ENCODE measurements at places on chromosomes 1 and 21.

GRCh38 chr1:240508950-240509349 is 103.0 kb downstream of the GREM2 start:
- DNase-seq, result no peak

GRCh38 chr1:165375623-165376022 is 19.1 kb upstream of the LMX1A start:
- no peak for DNase-seq

DNA sequence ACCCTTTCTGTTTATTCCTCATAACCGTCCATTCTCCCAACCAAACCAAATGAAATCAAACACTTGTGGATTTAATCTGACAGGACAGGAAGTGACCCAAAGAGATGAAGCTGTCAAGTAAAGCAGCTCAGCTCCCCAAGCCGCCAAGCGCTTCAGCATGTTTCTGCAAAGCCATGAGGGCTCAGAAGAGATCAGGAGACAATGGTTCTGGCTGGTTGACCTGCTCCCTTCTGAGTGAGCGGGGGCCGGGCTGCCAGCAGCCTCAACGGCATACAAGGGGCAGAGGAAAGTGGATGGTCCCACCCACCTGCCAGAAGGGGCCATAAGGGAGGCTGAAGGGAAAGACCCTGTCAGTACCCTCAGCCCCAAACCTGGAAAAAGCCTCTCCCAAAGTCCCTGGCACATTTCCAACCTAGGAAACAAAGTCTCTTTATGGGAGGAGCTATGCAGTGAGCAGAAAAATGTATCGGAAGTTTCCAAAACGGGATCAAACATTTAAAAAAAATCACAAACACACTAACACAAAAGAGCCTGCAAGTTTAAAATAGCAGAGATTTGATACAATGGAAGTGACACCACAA is 45.4 kb downstream of the SLC45A1 start:
- DNase-seq, result no peak

DNA sequence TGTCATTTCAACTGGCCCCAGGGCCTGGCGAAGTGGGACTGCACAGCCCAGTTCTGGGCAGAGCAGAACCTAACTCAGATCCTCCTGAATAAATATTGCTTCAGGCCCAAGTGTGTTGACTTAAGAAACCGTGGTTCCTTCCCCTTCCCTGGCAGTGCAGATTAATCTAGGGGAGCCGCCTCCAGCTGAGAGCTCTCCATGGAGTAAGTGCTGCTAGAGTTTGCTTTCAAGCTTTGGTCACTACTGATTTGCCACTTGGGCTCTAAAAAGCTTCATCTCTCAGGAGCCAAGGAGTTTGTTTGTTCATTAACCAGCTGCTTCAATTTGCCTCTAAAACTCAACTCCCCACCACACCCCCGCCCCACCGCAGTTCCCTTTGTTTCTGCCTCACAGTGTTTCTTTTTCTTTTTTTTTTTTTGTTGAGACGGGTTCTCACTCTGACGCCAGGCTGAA is 112.1 kb downstream of the DTL start:
- no peak for DNase-seq

DNA sequence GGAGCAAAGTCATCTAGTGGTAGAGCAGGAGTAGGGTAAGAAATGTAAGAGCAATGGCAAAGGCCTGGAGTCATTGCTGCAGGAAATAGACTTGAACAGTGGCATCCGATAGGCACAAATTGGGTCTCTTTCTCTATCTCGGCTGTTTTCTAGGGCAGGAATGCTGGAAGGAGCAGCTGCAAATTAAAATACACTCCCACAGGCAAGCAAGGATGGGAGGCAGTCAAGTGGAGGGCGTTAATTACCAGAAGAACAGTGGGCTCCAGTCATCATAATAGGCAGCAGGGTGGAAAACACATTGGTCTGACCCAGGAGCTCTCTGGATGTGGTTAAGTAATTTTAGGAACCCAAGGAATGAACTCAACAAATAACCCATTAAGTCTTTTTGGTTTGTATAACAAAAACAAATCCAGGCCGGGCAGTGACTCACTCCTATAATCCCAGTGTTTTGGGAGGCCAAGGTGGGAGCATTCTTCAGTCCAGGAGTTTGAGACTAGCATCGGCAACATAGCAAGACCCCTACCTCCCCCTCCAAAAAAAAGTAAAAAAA is 7.8 kb upstream of the TDRD5 start:
- DNase-seq, result no peak

- DNase-seq, result no peak
Measured at GRCh38 chr1:183873642-183874041, 68.7 kb downstream of the RGL1 start.

GRCh38 chr1:31272369-31272768 is 24.2 kb downstream of the SNRNP40 start:
- no peak for DNase-seq

GRCh38 chr1:239169276-239169675 is 217.1 kb upstream of the CHRM3 start:
- DNase-seq, result no peak

DNA sequence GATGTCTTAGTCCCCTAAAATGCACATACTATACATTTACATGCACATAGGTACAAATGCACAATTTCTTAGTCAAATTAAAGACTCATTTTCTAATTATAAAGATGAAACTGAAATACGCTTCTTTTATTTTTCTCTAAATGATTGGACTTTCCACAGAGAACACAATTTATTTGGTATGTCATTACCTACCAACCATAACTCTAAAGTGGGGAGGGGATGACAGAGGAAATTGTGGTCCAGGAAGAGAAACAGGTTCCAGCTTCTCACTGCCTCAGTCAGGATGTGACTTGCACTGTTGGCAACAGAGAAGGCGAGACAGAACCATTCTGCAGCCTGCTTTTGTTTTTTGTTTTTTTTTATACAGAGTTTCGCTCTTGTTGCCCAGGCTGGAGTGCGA is 1189.2 kb downstream of the PLA2G4A start:
- DNase-seq, result no peak

GRCh38 chr1:66438062-66438461 is 95.9 kb upstream of the SGIP1 start:
- DNase-seq, result no peak

DNA sequence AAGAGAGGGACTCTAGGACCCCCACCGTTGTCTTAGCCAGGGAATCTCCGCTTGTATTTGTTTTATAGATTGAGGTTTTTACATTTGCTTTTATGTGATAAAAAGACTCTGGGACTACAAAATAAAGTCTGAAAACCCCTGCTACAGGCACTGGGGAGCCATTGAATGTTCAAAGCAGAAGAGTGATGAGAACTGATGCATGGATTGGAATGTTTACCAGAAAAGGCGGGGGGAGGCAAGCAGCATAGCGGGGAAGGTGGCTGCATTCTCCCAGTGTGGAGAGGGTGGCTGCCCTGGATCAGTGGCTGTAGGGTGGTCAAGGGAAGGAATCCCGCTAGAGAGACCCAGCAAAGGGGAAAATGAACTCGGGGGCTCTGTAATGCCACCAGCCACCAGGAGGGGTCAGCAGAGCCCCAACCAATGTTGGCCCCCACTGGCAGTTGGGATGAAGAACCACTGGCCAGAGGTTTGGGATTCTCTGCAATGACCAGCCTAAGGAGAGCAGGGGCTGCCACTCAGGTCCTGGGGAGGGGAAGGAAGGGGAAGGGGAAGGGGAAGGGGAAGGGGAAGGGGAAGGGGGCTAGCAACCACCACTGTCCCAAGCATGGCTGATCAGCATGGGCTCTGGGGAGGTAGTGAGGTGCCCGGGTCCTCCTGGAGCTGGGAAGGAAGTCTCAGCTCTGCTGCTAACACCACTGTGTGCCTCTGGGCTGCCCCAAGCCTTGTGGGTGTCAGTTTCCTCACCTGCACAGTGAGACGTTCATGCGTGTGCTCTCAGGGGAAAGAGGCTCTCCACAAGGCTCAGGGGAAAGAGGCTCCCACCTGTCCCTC is 19.2 kb upstream of the PEF1 start:
- DNase-seq, result no peak

DNA sequence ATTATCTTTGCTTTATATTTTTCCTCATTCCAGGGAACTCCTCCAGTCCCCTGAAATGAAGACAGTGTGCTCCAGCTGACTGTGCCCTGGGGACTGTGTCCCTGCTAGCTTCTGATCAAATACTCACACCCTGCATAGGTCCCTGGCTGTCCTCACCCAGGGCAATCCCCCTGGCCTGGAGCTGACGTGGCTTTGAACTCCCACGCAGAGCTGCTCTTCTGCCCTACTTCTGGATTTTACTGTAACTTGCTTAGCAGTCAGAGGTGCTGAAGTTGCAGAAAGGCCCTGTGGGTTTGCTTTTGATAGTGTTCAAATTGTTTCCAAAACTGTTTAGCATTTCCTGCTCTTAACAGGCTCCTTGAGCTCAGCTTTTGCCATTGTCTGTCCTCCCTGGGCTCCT is 186.5 kb downstream of the FASLG start:
- DNase-seq, result no peak

DNA sequence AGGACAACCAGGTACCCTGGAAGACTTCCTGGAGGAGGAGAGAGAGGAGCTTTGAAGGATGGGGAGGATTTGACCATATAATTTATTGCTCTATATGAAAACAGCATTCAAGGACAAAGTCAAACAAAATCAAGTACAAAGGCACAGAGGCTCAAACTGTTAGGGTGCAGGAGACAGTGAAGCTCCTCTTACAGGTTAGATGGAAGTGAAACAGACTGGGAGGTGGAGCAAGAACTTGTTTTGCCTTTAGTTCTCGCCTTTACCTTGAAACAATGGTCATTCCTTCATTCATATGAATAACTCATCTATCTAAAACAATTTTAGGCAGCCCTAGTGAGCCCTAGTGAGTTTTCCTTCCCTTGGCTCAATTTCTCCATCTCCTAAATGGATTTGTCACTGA is 199.6 kb downstream of the HIVEP3 start:
- no peak for DNase-seq

- no peak for DNase-seq
Measured at GRCh38 chr21:44738621-44739020, 27.2 kb upstream of the TSPEAR start.

GRCh38 chr1:41456847-41457540 is 27.5 kb downstream of the EDN2 start:
- DNase-seq, result no peak

- DNase-seq, result peak; percentile 60
Measured at GRCh38 chr1:202807926-202808757, at the start of gene KDM5B. KDM5B (minus strand) TSS chr1:202808421; CDS start chr1:202808305, 116 bp downstream.

DNA sequence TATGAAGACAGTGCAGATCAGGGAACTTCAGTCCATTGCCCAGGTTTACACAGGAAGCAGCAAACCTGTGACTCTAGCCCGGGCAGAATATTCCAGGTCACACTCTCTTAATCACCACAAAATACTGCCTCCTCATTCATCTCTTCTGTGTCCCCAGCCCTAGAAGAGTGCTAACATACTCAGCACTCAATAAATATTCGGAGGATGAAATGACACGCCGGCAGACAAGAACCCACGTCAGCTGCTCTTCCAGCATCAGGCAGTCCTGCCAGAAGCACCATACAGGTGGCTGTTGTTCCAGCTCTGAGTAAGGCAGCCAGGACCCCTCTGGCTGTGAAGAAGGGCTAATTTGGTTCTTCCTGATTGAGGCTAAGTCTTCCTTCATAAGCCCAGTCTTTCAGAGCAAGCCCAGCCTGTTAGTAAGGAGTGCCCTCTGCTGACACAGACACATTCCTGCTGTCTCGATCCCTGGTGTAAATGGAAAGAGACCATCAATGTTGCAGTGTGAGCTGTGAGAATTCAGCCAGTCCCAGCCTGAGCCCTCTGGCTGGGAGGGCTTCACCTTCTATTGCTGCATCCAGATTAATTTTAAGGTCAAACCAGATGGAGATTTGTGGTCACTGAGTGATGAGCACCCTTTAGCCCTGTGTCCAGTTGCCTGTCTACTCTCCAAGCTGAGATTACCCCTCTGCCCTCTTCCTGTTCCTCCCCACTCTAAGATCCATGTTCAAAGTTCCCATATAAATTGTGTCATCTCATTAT is 45.0 kb upstream of the KIRREL1 start:
- no peak for DNase-seq

GRCh38 chr1:218488986-218489385 is 143.8 kb downstream of the TGFB2 start:
- DNase-seq, result no peak

GRCh38 chr1:225973158-225973557 is 26.0 kb downstream of the SDE2 start:
- DNase-seq, result no peak

DNA sequence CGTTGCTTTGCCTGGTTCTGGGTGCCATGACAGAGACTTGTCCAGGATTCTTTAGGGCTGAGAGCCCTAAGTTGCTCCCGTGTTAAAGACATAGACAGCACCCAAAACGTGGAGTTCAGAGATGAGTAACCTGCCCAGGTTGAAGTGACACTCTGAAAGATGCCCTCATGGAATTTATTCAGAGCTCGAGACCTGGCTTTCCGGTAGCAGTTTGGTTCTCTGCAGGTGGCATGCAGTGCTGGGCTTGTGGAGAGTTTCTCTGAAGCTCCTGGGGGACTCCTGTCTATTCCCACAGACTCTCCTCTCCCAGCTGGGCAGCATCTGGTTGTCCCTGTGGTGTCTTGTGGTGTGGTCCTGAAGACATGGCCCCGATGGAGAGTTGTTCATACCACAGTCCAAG is 241.0 kb downstream of the RHOU start:
- DNase-seq, result no peak

DNA sequence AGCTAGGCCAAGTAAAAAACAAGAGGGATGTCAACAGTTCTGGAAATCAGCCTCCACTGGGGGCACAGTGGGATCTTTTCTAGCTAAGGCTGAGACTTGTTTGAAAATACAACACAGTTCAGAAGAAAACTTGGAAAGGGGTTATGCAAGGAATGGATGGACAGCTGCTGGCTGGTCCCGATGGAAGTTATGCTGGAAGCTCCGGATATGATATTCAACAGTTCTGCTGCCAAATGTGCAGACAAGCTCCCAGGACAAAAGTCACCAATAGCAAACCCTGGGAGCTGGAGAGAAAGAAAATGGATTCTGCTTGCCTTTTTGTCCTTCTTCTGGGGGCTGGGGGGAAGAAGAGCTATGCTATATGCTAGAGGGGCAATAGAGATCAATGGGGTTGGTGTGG is 14.3 kb downstream of the LMX1A start:
- DNase-seq, result peak; percentile 48

DNA sequence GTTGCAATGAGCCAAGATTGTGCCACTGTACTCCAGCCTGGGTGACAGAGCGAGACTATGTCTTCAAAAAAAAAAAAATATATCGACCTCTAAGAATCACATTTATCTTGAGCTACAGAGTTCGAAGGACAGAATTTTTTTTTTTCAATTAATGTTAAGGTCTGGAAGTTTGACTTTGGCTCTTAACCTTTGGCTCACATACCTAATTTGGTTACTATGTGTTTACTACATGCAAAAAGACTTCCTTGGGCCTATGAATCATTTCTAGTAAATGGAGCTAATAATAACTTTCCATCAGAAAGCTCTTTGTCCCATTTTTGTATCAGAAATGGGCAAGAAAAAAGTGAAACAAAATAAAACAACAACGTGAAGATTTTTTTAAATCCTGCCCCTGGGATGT is 351.2 kb downstream of the SMYD3 start:
- no peak for DNase-seq

- DNase-seq, result no peak
Measured at GRCh38 chr1:34781071-34781843, at the start of gene GJB3. GJB3 (plus strand) TSS chr1:34781214; CDS start chr1:34784763, 3,549 bp downstream.

GRCh38 chr1:40785446-40785845 is 1.9 kb downstream of the KCNQ4 start:
- DNase-seq, result no peak

- no peak for DNase-seq
Measured at GRCh38 chr1:165119086-165119485, 237.4 kb downstream of the LMX1A start.

GRCh38 chr21:26572076-26572701 is 897 bp downstream of the CYYR1 start:
- no peak for DNase-seq

- no peak for DNase-seq
Measured at GRCh38 chr1:103142461-103142860, 34.1 kb upstream of the COL11A1 start.

- DNase-seq, result no peak
Measured at GRCh38 chr1:197787056-197787455, 11.8 kb upstream of the DENND1B start.

All from forelimb muscle (tissue), 1 donor.